ENCODE measurements at places on chromosomes 7 and 10.

- peak; percentile 74 for DNase-seq
Observed at GRCh38 chr10:113978802-113979201, 64.9 kb upstream of the ADRB1 start.

DNA sequence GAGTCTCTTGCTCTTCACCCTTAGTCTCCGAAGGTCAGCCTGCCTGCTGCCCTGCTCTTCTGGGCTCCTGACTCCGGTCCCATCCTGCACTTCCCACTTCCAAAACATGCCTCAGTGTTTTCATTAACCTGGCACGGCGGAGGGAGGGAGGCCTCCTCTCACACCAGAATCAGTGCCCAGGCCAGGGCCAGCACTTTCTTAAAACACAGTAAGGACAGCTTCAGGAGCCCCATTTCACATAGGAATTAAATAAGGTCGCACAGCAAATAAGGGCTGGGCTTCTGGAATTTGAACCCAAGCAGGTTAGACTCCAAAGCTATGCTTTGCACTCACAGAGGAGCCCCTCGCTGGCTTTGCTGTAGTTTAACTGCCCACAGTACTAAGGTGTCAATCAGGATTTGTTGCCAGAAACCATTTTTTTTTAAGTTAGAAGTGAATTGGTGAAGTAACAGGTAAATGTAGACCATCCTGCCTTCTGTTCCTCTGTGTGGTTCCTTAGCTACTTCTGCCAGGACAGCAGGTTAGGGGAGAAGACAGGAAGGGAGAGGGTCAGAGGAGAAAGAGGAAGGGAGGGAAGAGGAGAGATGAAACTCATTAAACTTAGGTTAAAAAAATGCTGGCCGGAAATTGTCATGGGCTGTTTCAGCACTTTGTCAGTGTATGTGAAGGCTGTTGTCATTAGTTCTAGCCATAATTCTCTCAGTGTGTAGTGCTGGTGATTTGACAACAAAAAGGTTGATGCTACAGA, 1.1 kb downstream of the RASSF4 start:
- no peak for DNase-seq

DNA sequence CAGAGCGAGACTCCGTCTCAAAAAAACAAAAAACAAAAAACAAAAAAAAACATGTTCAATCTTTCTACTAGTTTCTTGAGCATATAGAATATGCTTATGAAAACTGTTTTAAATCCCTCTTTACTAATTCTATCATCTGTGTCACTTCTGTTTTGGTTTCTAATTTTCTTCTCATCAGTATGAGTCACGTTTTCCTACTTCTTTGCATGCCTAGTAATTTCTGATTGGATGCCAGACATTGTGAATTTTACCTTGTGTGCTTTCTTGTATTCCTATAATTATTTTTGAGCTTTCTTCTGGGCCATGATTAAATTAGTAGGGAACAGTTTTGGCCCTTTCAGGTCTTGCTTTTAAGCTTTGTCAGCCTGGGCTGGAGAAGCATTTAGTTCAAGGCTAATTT, 9.9 kb downstream of the MICU1 start:
- DNase-seq = no peak

GRCh38 chr7:76040126-76040525, 7.7 kb downstream of the STYXL1 start:
- no peak for DNase-seq

- peak; percentile 28 for DNase-seq
Observed at GRCh38 chr10:68871731-68872342, 29.3 kb upstream of the DDX50 start.

DNA sequence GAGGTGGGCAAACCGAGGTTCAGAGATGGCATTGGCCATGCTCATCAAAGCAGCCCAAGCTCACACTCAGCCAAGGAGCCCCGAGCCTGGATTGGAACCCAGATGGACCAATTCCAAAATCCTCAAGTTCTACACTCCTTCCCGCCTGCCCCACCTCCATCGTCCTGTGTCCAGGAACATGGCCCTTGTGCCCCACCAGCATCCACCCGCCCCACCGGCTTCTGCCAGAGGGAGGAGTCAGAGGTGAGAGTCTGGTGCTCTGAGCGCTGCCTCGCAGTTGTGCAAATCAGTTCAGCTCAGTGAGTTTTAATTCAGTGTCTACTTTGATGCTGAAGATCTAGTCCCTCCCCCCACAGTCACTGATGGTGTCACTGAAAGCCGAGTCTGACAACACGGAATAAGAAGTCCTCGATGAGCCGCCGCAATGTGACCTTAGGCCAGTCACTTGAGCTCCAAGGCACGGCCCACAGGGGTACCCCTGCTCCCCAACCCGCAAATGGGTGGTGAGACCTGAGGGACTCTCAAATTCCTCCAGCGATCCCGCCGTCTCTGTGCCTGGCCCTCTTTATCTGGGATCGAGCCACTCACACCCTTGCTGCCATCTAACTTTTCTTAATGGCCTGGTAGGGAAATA, 26.3 kb downstream of the PRKAG2 start:
- DNase-seq = no peak

DNA sequence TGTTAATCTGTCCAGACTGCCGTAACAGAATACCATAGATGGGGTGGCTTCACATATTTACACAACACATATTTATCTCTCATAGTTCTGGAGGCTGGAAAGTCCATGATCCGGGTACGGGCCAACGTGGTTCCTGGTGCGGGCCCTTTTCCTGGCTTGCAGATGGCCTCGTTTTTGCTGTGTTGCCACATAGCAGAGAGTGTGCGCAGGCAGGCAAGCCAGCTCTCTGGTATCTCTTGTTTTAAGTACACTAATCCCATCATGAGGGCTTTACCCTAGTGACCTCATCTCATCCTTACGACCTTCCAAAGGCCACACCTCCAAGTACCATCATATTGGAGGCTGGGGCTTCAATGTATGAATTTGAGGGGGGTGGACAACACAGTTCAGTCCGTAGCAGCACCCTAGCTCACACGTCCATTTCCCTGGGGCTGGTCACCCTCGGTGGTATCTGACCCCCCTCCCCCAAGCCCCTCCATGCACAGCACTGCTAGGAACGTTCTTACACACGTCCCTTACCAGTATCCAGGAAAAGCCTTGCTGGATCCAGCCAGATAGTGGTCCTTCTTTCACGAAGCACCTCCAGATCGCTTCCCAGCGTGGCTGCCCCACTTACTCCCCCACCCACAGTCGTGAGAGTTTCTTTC, 21.5 kb downstream of the CUX1 start:
- no peak for DNase-seq
